ENCODE measurements at places on chromosomes 3 and 15.
A peak's percentile ranks its signal among the peaks of the same experiment; 100 is the strongest.

DNA sequence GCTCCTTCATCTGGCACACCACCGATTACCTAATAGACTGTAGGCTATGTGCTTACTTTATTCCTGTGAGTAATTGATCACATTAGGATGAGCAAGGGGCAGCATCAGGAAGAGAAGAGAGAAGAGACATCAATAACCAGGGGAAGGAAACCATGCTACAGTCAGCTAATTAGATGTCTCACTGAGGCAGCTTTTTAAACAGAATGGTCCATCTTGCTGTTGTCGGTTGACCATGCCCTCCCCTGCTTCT lies 278.4 kb downstream of the RPLP1 start:
- no peak for DNase-seq

- no peak for DNase-seq
Observed at GRCh38 chr3:168624892-168625448, 529.2 kb upstream of the GOLIM4 start.

GRCh38 chr3:72665701-72666446 lies 182.4 kb downstream of the SHQ1 start:
- peak; percentile 11 for DNase-seq

DNA sequence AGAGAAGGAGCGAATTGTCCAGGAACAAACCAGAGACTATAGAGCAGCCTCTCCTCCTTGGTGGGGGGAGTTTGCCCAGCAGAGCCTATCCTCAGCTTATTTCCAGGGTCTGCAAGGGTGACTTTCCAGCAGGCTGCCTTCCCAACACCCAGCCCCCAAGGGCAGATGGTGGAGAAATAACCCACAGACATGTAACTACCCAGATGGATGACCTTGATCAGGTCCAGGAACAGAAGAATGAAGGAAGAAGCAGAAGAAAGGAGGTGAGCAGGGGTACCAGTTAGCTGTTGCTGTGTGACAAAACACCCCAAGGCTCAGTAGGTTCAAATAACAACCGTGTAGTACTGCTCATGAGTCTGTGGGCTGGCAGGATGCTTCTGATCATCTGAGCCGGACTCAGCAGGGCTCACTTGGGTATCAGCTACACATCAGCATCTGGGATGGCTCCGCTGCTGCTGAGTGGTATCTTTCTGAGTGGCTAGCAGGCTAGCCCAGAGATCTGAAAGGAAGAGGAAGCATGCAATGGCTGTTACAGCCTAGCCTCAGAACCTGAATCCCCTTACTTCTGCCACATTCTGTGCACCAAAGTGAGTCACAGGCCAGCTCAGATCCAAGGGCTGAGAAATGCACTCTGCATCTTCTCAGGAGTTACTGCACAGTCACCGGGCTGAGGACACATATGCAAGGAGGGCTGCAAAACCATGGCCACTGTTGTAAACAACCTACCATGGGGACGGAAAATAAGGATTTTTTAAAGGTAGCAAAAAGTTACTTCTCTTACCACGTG lies 22.2 kb upstream of the TXNRD3 start:
- DNase-seq, result no peak

GRCh38 chr3:77945320-77945719 lies 905.4 kb downstream of the ROBO2 start:
- no peak for DNase-seq

DNA sequence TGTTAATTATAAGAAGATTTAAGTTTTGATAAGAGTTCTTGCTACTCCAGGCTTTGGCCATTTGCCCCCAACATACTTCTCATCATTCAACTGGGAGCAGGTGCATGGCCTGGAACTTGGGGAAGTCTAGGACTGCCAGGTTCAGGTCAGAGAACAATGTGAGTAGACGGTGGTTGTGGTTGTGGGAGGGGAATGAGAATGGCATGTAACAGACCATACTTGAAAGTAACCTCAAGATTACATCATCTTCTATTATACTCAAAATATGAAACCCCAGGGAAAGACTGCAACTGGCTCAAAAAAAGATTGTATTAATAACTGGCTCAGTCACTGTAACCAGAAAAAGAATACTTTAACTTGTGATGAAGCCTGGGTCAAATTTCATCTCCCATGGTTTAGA lies 364.9 kb upstream of the DPPA4 start:
- DNase-seq, result no peak

- DNase-seq, result no peak
Observed at GRCh38 chr3:134003066-134003465, 26.7 kb downstream of the SLCO2A1 start.

DNA sequence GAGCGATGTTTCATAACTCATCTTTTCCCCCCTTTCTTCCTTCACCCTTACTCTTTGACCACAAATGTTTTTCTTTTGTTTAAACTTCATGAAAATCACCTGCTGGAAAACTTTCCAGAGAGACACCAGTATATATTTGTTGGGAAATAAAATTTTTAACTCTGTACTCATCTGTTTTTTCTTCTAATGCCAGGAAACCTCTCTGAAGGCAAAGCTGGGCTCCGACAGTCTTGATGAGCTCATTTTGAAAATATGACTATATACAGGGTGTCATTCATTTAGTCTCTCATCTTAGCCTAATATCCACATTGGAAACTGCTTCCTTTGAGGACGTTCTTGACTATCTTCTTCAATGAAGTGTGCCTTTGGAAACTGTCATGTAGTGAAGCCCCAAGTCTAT lies 339.6 kb upstream of the ROBO2 start:
- DNase-seq, result no peak

- no peak for DNase-seq
Observed at GRCh38 chr15:59232476-59232875, 25.8 kb downstream of the LDHAL6B start.

DNA sequence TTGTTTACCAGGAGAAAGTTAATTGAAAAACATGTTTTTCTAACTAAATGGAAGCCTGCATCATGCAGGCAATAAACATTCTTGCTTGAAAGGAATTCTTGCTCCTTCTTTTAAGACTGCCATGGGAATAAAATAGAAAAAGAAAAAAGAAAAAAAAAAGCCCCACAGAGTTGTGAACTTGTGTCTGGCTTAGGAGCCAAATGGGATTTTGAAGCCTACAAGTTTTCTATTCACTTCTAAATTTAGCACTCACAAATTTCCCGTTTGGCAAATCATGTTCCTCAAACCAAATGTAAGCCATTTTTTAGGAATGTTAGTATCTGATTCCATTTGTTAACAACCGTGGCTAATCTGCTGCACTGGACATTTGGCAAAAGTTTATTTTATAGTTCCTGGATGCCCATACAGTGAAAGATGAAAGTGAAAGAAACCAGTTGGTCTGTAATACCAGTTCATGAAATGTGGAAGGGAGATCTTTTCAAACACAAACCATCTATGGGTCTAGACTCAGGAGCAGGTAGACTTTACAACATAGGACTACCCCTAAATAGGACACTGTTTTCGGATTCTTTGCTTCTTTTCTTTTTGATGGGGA lies 133.8 kb upstream of the GMNC start:
- no peak for DNase-seq

GRCh38 chr3:99625237-99625622 lies 13.2 kb upstream of the COL8A1 start:
- DNase-seq, result no peak

GRCh38 chr3:64555351-64555750 lies 132.4 kb downstream of the ADAMTS9 start:
- DNase-seq, result no peak

- DNase-seq, result no peak
Observed at GRCh38 chr3:13235079-13235478, 161.8 kb upstream of the IQSEC1 start.

GRCh38 chr3:131386429-131387165 lies 5.0 kb downstream of the NUDT16 start:
- DNase-seq, result no peak

- DNase-seq, result no peak
Observed at GRCh38 chr3:133038731-133039375, 662 bp downstream of the TMEM108 start.

- DNase-seq, result peak; percentile 55
Observed at GRCh38 chr3:46276497-46277099, 34.3 kb downstream of the CCR3 start.

DNA sequence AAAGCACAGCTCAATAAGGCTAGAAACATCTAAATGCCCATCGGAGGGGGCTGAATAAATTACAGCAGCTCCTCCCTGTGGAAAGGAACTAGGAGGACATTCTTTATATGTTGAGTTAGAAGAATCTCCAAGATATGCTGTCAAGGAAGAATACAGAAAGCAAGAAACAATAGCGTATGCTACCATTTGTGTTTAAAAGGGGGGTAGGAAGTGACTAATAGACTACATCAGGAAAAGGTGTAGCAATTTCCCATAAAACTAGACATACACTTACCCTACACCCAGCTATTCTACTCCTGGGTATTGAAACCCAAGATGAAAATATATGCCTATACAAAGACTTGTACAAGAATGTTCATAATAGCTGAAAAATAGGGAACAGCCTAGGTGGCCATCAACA lies 21.6 kb downstream of the SEC61A1 start:
- DNase-seq, result no peak

- DNase-seq, result no peak
Observed at GRCh38 chr3:111215481-111215880, 143.9 kb downstream of the NECTIN3 start.

- no peak for DNase-seq
Observed at GRCh38 chr15:58710701-58711100, 38.8 kb downstream of the ADAM10 start.

- DNase-seq, result no peak
Observed at GRCh38 chr3:64109438-64109837, 86.1 kb upstream of the PSMD6 start.

GRCh38 chr3:183315739-183316138 lies 62.7 kb downstream of the B3GNT5 start:
- no peak for DNase-seq

DNA sequence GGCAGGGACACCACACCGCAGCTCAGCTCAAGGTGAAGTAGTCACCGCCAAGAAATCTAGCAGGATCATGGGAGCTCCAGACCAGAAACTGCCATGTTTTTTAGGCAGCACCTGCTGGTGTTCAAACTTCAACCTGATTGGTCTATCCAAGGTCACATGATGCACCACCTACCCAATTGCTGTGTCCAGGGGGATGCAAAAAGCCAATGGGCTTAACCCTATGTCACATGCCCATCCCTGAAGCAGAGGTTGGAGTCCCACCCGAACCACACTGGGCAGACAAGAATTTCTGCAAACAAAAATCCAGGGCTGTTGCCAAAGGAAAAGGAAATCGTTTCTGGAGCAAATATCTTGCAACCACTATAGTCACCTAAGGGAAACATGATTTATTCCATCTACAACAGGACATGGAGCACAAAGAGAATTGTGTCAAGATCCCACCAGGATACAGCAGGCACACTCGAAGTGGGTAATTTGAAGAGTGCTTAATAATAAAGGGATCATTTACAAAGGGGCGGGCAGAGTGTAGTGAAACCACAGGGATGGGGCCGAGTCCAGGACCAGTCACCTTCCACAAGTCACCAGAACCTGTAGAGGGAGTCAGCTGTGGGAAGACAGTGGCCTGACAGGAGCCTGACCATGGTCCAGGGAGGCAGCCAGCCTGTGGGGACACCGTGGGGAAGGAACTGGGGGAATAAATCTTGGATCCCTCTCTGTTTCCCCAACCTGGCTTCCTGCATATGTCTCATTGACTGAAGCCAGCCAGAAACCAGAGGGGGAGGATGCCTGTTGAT lies 34.2 kb upstream of the TSEN2 start:
- DNase-seq, result no peak

DNA sequence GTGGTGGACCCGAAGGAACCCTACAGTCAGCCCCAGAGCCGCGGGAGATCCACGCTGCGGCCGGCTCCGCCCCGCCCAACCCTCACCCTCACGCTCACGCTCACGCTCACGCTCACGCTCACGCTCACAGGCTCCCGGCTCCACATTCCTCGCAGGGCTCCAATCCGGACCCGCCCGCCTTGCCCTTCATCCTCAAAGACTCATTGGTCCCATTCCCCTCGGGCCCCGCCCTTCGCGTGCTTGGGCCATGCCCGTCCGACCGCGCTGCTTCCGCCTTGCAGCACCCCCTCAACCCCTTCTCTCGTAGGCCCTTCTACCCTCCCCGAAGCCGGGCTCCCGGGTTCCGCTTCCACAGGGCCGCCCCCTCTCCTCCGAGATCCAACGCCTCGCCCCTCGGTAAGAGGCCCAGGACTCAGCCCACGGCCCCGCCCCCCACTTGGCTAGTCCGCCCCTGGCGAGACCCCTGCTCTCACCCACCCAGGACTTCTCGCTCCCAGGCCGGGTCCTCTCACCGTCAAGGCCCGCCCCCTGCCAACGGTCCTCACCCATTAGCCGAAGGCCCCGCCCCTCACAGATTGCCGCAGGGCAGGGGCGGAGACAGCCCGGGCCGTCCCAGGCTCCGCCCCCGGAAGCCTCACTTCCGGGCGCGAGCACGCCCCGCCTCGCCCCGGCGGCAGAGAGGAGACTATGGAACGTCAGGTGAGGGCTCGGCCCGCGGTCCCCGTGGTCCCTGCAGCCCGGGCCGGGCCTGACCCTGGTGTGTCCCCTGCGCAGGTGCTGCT lies at the start of gene APEH:
Gene APEH (plus strand): TSS at position 637 of the 782 bp plus-strand sequence. CDS start 51 bp downstream, at position 688.
- DNase-seq, result peak; percentile 94

DNA sequence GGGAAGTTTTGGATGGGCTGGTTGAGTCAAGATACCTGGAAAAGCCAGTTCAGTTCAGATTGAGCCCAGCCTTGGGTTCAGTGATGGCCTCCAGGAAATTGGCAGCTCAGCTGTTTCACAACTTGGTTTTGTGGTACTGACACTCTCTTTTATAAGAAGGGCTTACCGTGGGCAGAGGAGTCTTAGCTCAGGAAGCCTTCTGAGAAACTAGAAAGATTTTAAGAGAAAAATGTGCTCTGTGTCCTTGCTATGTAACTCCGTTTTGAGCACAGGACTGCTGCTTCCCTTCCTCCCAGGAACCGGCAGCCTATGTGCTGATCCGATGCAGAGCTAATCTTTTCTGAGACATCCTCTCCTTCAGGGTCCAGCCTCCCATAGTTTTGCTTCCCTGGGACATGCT lies 46.6 kb upstream of the RASGRP1 start:
- no peak for DNase-seq

DNA sequence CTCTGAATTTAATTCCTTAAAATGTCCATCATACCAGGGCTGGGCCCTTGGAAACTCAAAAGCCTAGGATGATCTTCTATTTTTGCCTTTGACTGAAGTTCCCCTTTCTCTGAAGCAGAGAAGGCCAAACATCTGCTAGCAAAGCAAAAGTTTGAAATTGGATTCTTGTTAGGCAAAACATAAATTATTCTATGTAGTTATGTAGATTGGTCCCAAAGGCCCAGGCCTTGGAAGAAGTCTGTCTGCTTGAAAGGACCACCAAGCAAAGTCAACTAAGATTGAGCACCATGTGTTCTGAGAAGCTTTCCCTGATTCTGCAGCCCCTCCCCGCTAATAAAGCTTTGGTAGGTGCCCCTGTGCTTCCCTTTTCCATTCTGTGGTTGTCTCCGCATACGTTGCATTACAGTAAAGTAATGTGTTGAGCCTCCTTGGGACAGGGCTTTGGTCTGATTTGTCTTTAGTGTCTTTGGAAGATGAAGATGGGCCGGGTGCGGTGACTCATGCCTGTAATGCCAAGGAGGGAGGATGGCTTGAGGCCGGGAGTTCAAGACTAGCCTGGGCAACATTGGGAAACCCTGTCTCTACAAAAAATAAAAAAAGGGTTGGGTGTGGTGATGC lies 56.4 kb downstream of the RPL39L start:
- no peak for DNase-seq

- DNase-seq, result no peak
Observed at GRCh38 chr3:110984456-110985250, 87.0 kb upstream of the NECTIN3 start.

Data from thymus (tissue), 14 donors.